ENCODE measurements at places on chromosomes 3 and 15.

GRCh38 chr15:60932051-60932915 lies 296.8 kb downstream of the RORA start:
- DNase-seq, result no peak

- no peak for DNase-seq
These were observed 227.8 kb upstream of the MRPL3 start for GRCh38 chr3:131730581-131730980.

- DNase-seq, result no peak
These were observed 201.1 kb upstream of the LPP start for GRCh38 chr3:187952849-187953248.

DNA sequence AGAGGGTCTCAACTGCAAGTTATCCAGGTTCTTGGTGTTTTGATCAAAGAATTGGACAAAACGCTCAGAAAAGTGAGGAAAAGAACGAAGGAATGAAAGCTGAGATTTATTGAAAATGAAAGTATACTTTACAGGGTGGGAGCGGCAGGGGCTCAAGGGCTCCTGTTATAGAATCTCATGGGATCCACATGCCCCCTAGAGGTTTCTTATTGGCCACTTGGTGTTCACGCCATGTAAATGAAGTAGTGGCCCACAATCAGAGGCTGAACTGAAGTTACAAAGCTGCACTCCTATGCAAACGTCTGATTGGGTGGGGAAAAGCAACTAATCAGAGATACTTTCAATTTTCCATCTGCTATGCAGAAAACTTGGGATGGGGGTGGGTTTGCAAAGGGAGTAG lies 216.7 kb downstream of the PTPRG start:
- no peak for DNase-seq

- no peak for DNase-seq
These were observed 182.2 kb upstream of the IL12A start for GRCh38 chr3:159806412-159806811.

- no peak for DNase-seq
These were observed 219.1 kb upstream of the FEZF2 start for GRCh38 chr3:62592408-62592807.

DNA sequence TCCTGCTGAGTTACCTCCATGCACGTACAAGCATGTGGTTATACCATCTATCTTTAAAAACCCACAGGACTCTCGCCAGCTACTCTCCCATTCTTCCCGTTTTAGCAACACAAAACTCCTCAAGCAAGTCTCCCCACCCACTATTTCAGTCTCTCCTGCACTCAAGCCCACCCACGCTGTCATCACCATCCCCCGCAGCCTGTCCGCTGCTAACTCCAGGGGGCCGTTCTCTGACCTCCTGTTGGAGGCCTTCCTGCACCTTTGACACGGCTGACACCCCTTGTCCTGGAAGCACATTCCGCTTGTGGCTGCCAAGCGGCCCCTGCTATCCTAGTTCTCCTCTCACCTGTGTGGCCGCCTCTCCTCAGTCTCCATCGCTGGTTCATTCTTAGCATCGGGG lies 7.5 kb upstream of the PCSK6 start:
- no peak for DNase-seq

- no peak for DNase-seq
These were observed 112.5 kb downstream of the ASB7 start for GRCh38 chr15:100714749-100715342.

GRCh38 chr3:64422192-64422591 lies 196.9 kb upstream of the PRICKLE2 start:
- peak; percentile 58 for DNase-seq

DNA sequence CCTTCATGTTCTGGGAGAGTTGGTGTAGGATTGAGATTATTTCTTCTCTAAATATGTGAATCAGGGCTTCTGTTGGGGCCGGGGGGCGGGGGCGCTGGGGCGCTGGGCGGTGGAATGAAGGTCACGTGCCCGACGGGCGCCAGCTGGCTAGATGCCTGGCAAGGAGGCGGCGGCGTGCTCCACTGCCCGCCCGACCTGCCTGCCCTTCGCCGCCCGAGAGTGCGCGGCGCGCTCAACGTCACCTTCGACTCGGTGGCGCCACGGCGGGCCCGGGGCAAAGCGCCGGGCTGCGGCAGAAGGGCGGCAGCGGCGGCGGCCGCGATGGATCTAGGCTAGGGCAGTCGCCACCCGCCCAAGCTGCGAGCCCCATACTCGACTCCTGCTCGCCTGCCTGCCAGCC lies 47.0 kb upstream of the LHFPL4 start:
- no peak for DNase-seq

DNA sequence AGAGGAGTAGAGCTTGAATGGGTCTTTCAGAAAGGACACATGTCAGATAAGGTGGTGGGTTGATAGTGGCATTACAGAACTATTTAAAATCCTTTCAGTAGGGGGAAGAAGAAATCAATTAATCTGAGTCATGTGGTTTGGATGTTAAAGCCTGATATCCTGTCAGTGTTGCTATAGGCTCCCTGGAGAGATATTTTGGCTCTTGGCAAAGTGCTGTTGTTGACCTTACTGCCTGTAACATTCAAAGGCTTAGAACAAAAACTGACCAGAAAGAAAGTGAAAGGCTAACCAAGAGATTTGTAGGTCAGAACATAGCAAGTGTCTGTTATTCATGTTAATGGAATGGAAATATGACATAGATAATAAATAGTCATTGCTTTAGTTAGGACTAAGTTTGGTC lies 552.9 kb downstream of the DIPK2A start:
- peak; percentile 6 for DNase-seq

- DNase-seq, result no peak
These were observed 27.9 kb downstream of the SOX2 start for GRCh38 chr3:181739628-181740027.

DNA sequence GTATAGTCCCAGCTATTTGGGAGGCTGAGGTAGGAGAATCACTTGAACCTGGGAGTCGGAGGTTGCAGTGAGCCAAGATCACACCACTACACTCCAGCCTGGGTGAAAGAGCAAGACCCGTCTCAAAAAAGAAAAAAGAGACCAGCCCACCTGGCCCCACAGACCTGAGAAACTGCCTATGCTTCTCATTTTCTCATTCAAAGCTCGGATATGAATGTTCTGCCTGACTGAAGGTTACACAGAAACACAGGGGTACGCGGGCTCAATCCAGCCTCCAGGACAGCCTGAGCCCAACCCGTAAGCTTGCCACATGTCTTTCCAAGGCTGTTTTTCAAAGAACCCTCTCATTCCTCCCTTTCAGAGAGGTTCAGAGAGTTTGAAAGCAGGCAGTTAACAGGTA lies 9.7 kb upstream of the LRRC15 start:
- no peak for DNase-seq

DNA sequence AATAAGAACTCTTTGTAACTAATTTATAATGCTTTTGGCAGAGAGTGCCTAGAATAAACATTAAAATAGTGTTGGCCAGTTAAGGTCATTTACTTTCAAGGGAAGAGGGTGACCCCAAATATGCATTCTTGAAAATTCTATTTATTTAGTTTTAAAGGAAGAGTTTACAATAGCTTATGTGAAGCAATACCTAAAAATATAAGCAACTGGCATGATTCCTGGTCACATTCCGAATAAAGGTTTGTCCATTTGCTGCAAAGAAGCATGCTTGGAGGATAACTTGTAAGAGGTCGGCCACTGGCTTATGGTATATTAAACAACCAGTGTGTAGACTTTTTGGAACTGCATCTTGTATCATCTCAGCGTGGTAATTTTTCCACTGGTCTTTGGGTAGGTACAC lies 10.2 kb downstream of the MITF start:
- DNase-seq, result no peak

DNA sequence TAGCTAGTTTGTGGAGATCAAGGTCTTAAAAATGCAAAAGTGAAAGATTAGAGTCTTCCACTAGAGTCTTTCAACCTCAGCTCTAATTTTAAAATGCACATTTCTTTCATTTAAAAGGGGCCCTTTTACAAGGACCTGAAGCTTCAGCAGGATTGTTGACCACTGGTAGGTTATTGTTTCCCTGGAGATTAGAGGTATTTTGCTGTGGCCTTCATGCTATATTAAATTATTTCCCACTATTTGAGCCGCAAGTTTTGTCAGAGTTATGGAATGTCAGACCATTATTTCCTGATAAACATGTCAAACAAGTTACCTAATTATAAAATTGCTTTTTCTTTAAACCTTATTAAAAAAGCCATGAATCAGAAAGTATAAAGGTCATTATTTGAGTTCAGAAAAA lies 103.1 kb upstream of the CCNL1 start:
- DNase-seq, result peak; percentile 44

DNA sequence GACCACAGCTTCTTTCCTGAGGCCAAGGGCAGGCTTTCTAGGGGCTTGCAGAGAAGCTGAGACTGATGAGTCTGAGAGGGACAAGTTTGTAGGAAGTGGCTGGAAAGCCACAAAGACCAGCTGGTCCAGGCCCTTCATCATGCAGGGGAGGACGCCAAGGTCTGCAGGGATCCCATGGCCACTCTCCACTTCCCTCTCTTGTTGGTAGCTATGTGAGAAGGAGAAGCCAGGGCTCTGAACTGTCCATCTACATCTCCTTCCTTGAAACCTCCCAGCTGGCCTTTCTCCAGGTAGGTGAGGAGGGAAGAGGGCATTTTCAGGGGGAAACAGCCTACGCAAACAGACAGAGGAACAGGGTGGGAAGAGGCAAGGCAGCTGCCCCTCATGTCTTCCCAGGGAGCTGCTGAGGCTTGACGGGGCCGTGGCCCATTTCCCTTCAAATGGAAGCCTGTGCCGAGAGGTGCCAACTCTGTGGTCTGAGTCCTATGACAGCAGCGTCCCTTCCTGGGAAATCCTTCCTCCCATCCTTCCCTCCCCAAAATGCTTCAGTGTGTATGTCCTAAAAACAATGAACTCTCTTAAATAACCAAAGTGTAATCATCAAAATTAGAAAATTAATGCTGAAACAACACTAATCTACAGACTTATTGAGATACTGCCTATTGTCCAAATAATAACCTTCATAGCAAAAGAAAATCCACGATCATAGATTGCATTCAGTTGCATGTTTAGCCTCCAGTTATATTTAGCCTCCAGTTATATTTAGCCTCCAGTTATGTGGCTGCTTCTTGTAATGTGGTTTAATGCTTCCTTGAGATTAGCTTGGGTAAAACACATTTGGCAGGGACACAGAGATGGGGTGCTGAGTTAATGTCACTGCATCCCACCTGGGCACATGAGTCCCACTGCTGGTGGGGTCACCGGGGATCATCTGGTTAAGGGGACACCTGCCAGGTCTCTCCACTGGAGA lies 36.0 kb downstream of the GNB5 start:
- DNase-seq, result no peak

GRCh38 chr3:152318512-152318911 lies 49.8 kb downstream of the MBNL1 start:
- DNase-seq, result no peak

DNA sequence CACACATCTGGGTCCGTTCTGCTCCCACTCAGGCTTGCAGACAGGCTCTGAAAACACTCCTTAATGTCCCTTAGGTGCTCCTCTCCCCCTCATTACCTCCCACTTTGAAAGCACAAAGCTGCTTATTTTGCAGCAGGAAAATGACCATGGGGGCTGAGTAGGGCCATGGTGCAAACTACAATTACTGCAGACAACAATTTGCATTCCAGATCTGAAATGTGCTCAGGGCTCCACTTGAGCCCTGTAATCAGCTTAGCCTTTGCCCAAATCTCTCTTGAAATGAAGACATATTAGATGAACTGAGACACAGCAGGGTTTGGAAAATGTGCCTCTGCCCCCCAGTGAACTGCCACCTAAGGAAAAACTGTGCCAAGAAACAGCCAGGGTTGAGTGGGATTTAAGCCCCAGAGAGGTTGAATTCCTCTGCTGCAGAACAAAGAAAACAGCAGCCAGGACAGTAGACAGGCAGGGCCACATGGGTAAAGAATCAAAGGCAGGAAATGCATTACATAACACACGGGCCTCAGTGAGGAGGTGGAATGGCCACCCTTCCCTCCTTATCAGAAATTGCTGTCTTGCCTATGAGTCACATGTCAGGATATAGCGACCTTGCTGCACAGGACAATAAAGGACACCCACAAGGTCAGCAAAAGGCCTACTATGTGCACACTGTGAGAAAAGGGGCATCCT lies 126.8 kb upstream of the ARHGEF3 start:
- peak; percentile 32 for DNase-seq

GRCh38 chr3:195849322-195850074 lies 37.8 kb upstream of the MUC4 start:
- DNase-seq, result no peak

DNA sequence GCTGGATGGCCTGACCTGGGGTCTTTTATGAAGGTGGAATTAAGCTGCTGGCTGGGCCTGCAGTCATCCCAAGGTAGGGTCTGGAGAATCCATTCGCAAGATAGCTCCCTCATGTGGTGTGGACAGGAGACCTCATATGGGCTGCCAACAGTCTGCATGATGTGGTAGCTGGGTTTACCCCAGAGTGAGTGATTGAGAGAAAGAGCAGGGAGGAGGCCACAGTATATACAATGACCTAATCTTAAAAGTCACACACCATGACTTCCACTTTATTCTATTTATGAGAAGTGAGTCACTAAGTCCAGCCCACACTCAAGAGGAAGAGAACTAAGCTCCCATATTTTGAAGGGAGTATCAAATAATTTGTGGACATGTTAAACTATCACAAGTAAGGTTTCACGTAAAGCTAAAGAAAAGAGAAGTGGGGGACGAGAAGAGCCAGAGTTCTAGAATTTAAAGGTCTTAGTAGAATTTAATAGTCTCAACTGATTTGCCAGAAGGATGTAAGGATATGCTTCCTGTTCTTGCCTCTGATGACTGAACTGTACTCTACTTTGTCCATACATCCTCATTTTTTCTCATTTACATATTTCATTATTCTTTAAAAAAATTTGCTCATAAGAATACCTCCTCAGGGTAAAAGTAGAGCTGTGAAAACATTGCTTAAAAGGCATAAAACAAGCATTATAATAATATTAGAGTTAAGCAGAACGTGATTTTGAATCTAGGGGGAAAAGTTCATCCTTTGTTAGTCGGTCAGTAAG lies 184.4 kb downstream of the PEX5L start:
- peak; percentile 28 for DNase-seq

- DNase-seq, result no peak
These were observed 32.6 kb upstream of the SPTBN5 start for GRCh38 chr15:41926185-41927056.

GRCh38 chr3:38397320-38397719 lies 50.7 kb downstream of the XYLB start:
- peak; percentile 20 for DNase-seq

GRCh38 chr3:44477312-44478030 lies at the start of gene ZNF445:
Gene ZNF445 (minus strand): TSS chr3:44477670. CDS start chr3:44455549, 22,121 bp downstream.
- peak; percentile 58 for DNase-seq

- DNase-seq, result no peak
These were observed 230.5 kb upstream of the CHRNA7 start for GRCh38 chr15:31799715-31800321.

- no peak for DNase-seq
These were observed 140.2 kb upstream of the STT3B start for GRCh38 chr3:31392568-31392967.

- no peak for DNase-seq
These were observed 416.0 kb downstream of the OCA2 start for GRCh38 chr15:27683121-27683520.

GRCh38 chr15:89693696-89694095 lies 3.1 kb downstream of the WDR93 start:
- no peak for DNase-seq

Data from brain microvascular endothelial cell (primary cell).